ENCODE measurements at places on chromosomes 6 and 20. TPM values are rescaled to one million over a fixed set of nuclear protein-coding genes. Genes with fewer than 3 reads are reported as not detected.

GRCh38 chr6:136117081-136117480, 133.0 kb downstream of the MTFR2 start:
- DNase-seq, result no peak

DNA sequence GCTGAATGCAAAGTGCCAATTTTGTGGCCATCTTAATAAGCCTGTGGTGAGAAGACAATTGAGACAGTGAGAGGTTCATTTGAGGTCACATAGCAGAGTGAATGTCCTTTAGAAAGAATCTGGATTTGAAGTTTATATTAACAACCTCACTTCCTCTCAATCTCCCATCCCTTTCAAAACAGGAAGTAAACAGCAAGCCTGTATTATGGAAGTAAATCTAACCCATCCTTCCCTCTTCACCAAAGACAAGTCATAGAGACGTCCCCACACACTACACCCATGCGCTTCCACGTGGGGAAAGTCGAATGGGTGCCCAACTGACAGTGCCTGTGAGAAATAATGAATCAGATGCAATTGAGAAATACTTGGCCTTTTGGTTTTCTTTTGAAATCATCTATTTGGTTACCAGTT, 28.8 kb upstream of the CCND3 start:
- DNase-seq, result no peak

- no peak for DNase-seq
Measured at GRCh38 chr6:89311530-89311852, 3.6 kb downstream of the GABRR2 start.

DNA sequence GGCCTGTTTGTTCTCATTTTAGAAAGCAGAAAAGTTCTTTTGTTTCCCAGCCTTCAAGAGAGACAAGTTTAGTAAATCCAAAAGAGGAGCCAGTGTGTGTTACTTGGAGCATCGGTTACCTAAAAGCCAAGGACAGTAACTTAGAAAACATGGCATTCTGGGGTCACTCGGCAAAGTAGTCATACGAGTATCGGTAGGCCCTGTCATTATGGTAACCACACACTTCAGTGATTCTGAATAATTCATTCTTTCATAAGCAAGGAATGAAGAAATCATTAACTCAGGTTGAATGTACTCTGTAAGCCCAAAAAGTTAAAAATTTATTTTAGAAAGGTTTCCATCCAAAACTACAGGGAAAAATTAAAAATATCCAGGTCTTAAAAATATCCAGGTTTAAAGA, 34.0 kb downstream of the CNKSR3 start:
- DNase-seq, result no peak

The FKBP1C gene
- 0.24 TPM for total RNA-seq

All from cardiac septum (tissue), 1 donor.